Upper lobe of left lung (tissue), 6 donors: ENCODE measurements at places on chromosomes 2 and 18.

DNA sequence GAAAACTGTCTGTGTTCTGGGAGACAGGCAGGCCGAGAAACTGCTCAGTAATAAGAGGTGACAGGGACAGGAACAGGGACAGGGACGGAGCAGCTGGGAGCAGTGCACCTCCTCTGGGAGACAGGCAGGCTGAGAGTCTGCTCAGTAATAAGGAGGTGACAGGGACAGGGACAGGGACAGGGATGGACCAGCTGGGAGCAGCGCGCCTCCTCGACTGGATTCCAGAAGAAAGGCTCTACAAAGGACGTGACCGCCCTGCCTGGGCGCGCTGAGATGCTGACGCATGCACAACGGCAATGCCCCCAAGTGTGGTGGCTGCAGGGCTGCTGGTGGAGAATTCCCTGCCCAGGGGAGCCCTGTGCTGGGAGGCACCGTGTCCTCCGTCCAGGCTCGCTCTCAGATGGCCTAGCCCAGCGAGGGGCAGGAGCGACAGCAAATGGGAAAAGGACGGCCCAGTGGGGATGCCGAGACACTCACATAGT lies 44.2 kb upstream of the PXDN start:
- H3K27me3 ChIP-seq: no peaks in the 10 kb centered on the region
- DNase-seq: no peak
- no peak overlapping the region for H3K4me3 ChIP-seq
- no peak overlapping the region for H3K27ac ChIP-seq
- no peaks in the 10 kb centered on the region for H3K36me3 ChIP-seq

GRCh38 chr2:237297421-237298150 lies 116.4 kb downstream of the COL6A3 start:
- no peaks in the 10 kb centered on the region for H3K36me3 ChIP-seq
- H3K27me3 ChIP-seq: no peaks in the 10 kb centered on the region
- no peak overlapping the region for H3K4me3 ChIP-seq
- DNase-seq: no peak
- no peak overlapping the region for H3K27ac ChIP-seq
- H3K4me1 ChIP-seq: peaks cover 6% of the 10 kb centered on the region

DNA sequence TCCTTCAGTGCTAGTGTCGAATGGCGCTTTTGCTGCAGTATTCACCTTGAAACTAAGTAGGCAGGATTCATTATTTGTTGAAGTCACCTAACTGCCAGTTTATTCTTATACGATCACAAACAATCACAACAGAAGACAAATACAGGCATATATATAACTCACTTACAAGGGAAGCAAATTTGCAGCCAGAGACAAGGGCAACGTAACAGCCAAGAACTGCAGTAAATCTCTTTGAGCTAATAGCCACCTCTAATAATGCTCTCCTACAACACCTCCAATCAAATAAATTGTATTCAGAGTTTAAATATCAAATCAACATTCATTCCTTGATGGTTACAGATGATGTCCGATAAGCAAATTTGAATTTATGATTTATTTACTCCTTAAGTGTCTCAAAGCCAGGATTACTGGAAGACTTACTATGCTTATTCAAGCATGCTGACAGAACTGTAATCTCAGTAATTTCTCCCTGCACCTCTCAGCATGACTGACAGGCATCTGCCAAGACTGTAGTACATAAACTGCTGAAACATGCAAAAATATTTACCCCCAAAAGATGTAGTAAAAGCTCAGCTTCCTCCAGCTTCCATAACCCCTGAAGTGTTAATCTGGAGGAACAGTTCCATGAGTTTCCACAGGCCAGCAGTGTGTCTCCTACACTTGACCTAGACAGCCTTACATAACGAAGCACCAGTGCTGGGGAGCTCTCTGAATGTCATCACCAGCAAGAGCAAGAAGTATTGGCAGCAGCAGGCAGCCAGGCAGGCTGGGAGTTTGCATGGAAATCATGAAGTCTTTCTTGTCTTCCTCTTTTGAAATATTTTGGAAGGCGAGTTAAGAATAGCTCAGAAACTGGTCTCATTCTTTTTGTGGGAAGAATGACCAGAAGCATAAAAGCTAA lies 20.9 kb upstream of the SCN1A start:
- no peak for DNase-seq
- H3K36me3 ChIP-seq: no peaks in the 10 kb centered on the region
- H3K27me3 ChIP-seq: no peaks in the 10 kb centered on the region

DNA sequence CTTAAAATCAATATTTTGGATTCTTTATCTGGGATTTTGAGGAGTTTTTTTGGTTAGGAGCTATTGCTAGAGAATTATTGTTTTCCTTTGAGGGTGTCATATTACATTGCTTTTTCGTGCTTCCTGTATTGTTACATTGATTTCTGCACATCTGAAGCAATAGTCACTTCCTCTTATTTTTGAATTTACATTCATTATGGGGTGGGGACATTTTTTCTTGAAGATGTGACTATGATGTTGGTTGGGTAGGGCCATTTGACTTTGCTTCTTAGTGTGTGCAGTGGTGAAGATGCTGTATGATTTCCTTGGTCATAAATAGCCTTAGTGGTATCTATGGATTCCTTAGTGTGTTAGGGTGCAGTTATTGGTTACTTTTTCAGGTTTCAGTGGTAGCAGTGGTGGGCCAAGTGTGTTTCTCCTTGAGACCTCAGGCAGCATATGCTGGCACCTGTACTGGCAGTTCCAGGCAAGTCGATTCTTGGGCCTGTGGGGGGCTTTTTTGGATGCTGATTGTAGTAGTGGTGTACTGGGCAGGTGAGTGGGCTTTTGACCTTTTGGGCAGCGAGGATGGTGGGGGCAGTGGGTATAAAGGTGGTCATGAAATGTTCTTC lies 61.8 kb downstream of the ARHGAP25 start:
- peak overlapping the region; percentile 60 for H3K27ac ChIP-seq
- no peak for DNase-seq
- H3K4me3 ChIP-seq: peak overlapping the region; percentile 5
- H3K4me1 ChIP-seq: peaks cover 33% of the 10 kb centered on the region
- peaks cover 10% of the 10 kb centered on the region for H3K36me3 ChIP-seq
- no peaks in the 10 kb centered on the region for H3K27me3 ChIP-seq

DNA sequence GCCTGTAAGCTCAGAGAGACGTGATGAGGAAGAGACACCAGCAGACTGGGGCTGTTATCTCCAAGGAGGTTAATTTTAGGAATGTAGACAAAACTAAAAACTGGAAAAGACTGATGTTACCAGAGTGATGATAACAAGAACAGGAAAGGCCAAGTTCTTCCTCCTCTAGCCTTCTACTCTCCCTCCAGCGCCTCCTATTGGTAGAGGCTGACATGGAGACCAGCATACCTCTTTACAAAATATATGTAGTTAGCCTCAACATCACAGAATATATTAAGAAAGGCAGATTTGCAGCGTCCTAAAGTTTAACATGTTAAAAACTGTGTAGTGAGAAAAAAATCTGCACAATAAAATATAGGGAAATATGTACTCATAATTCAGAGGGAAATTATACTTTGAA lies 66.0 kb downstream of the TCF4 start:
- no peaks in the 10 kb centered on the region for H3K27me3 ChIP-seq
- DNase-seq: no peak
- H3K36me3 ChIP-seq: no peaks in the 10 kb centered on the region
- H3K4me1 ChIP-seq: no peaks in the 10 kb centered on the region
- H3K27ac ChIP-seq: no peak overlapping the region
- no peak overlapping the region for H3K4me3 ChIP-seq

GRCh38 chr18:75251466-75251865 lies 40.9 kb downstream of the TSHZ1 start:
- no peak for DNase-seq
- H3K36me3 ChIP-seq: no peaks in the 10 kb centered on the region
- H3K4me1 ChIP-seq: peaks cover 24% of the 10 kb centered on the region
- no peak overlapping the region for H3K4me3 ChIP-seq
- H3K27me3 ChIP-seq: no peaks in the 10 kb centered on the region

- no peaks in the 10 kb centered on the region for H3K27me3 ChIP-seq
- no peaks in the 10 kb centered on the region for H3K36me3 ChIP-seq
- peak overlapping the region; percentile 83 for H3K4me3 ChIP-seq
- H3K27ac ChIP-seq: peak overlapping the region; percentile 96
Observed at GRCh38 chr2:201070948-201071478, 458 bp downstream of the HYCC2 start.

DNA sequence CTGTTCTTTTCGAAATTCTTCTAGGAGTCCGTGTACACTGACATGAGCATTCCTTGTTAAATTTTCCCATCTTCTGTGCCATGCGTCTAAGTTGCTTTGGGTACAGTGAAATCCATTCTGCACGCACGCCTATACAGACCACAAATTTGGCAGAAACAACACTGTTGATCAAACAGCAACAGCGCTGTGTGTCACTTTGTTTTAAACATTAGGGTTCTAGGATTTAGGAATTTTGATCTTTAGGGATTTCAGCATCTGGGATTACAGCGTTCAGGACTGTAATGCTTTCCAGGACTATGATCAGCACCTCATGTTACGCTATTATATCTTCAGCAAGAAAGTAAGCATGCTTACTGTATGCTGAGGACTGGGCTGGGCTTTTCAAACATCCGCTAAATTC lies 47.1 kb upstream of the FHL2 start:
- H3K4me1 ChIP-seq: peaks cover 7% of the 10 kb centered on the region
- no peaks in the 10 kb centered on the region for H3K36me3 ChIP-seq
- no peak for DNase-seq
- H3K4me3 ChIP-seq: no peak overlapping the region

DNA sequence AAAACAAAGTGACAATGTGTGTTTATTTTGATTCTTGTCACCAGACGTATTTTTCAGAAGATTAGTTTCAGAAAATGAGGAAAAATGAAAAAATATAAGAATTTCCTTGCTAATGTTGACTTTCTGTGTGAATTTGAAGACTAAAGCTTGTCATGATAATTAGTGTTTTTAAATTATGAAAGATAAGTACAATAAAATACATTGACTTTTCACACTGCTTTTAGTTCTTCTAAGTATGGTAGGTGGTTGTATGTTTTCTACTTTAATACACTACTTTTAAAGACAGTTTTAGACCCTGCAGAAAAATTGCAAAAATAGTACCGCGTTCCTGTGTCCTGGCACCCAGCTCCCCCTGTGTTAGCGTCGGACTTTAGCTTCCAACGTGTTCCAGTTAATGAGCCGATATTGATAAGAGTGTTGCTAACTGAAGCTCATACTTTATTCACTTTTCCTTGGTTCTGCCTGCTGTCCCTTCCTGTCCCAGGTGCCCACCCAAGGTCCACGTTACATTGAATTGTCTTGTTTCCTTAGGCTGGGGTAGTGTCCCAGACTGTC lies 695 bp downstream of the RBFA start:
- H3K27me3 ChIP-seq: no peaks in the 10 kb centered on the region
- H3K4me1 ChIP-seq: peaks cover 20% of the 10 kb centered on the region
- DNase-seq: no peak
- peaks cover 14% of the 10 kb centered on the region for H3K36me3 ChIP-seq
- peak overlapping the region; percentile 99 for H3K4me3 ChIP-seq

DNA sequence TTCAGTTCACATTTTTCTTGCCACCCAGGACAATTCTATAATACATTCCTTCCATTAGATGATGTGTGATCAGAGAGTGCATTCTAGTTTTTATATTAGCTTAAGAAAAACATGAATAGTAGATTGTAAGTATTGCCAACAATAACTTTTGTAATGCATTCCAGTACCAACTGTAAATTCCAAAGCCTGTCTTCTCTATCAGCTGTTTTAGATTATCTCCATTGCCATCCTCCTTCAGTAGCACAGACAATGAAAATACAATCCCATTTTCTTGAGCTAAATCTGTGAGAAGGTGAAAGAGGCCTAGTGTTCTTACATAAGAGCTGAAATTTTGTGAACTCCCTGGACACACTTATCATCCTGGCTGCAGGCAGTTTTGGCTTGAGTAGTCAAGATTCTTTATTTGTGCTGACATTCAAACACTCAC lies 103.9 kb downstream of the CCBE1 start:
- H3K27me3 ChIP-seq: no peaks in the 10 kb centered on the region
- H3K27ac ChIP-seq: no peak overlapping the region
- no peaks in the 10 kb centered on the region for H3K4me1 ChIP-seq
- H3K4me3 ChIP-seq: no peak overlapping the region
- DNase-seq: no peak

- no peak overlapping the region for H3K4me3 ChIP-seq
- H3K27ac ChIP-seq: no peak overlapping the region
- no peaks in the 10 kb centered on the region for H3K27me3 ChIP-seq
- no peak for DNase-seq
Observed at GRCh38 chr2:7121851-7122250, 204.6 kb downstream of the RNF144A start.

DNA sequence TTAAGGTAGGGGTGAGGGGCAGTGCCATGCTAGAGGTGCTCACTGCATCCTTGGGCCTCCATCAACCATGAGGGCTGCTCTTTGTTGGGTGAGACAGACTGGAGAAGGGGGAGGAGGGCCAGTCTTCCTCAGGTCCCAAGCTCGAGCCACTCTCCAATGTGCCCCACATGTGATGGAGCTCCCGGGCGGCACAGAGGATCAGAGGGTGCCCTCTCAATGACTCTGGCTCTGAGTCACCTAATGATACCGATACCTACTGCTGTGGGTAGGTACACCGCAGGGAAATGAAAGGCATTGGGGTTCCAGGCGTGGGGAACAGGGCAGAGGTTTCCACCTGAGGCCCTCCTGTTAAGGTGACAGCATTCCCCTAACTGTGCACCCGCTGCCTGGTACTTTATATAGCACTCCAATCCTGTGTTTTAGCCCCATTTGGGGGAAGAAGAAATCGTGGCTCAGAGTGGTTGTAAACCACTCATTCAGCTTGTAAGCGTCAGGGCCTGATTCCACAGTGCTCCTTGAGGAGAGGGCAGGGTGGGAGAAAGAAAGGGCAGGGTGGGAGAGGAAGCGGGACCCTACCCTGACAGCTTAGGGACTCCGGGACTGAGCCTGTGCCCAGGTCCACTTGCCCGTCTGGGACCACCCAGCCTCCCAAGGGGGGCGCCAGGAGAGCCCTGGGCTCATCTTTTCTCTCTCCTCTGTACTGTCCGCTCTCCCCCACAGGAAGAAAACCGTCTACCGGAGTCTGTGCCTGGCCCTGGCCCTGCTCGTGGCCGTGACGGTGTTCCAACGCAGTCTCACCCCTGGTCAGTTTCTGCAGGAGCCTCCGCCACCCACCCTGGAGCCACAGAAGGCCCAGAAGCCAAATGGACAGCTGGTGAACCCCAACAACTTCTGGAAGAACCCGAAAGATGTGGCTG lies 1.8 kb downstream of the B3GNT7 start:
- no peaks in the 10 kb centered on the region for H3K36me3 ChIP-seq
- H3K4me3 ChIP-seq: peak overlapping the region; percentile 71
- peaks cover 40% of the 10 kb centered on the region for H3K4me1 ChIP-seq
- DNase-seq: no peak
- no peaks in the 10 kb centered on the region for H3K27me3 ChIP-seq

- H3K27ac ChIP-seq: peak overlapping the region; percentile 99
- no peaks in the 10 kb centered on the region for H3K36me3 ChIP-seq
- no peaks in the 10 kb centered on the region for H3K27me3 ChIP-seq
Observed at GRCh38 chr2:217920879-217921603, 81.8 kb downstream of the TNS1 start.

GRCh38 chr18:48393170-48393569 lies 16.0 kb downstream of the ZBTB7C start:
- no peak overlapping the region for H3K27ac ChIP-seq
- no peak overlapping the region for H3K4me3 ChIP-seq
- H3K4me1 ChIP-seq: peaks cover 17% of the 10 kb centered on the region
- no peaks in the 10 kb centered on the region for H3K36me3 ChIP-seq
- H3K27me3 ChIP-seq: no peaks in the 10 kb centered on the region
- no peak for DNase-seq
